Hematopoietic multipotent progenitor cell treated with erythropoietin and hydrocortisone succinate and interleukin-3 and kit ligand, for 17 days (in vitro differentiated cells): ENCODE measurements at places on chromosomes 5 and 9.

- DNase-seq = no peak
Observed at GRCh38 chr9:15271403-15271802, 35.6 kb downstream of the TTC39B start.

DNA sequence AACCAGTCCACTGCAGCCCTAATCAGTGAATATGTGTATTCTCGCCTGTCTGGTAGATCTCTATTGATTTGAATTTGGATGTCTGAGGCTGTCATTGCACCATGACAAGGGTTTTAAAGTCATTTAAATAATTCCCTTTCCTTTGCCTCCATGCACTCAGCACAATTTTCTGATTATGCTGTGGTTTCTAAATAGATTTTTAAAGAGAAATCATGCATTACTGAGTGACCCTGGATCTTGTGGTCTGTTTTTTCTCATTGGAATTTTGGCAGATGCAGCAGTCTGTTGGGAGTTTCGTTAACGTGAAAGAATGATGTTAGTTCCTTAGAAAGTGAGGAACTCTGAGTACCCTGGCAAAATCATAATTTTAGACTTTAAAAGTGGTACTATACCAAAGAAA is 396.0 kb downstream of the LRRC70 start:
- DNase-seq = no peak

DNA sequence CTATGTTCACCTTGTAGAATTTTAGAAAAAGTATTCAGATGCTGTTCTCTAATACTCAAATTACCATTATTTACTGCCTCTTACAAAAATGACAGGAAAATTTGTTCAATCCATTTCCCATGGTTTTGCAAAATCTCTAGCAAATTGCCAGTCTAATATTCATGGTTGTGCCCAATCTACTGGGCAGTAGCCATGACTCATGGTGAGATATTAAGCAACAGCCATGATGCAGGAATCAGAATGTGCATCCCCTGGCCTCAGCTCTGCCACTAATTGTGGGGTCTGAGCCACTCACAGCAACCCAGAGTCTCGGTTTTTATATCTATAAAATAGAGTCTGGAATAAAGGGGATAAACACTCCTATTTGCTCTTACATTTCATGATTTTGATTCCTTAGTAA is 353.6 kb downstream of the DEPDC1B start:
- no peak for DNase-seq

GRCh38 chr9:93549611-93550010 is 26.8 kb upstream of the PHF2 start:
- no peak for DNase-seq

GRCh38 chr5:138109463-138110265 is 25.8 kb downstream of the WNT8A start:
- DNase-seq = no peak

- no peak for DNase-seq
Observed at GRCh38 chr5:59682542-59682941, 211.0 kb downstream of the PDE4D start.

DNA sequence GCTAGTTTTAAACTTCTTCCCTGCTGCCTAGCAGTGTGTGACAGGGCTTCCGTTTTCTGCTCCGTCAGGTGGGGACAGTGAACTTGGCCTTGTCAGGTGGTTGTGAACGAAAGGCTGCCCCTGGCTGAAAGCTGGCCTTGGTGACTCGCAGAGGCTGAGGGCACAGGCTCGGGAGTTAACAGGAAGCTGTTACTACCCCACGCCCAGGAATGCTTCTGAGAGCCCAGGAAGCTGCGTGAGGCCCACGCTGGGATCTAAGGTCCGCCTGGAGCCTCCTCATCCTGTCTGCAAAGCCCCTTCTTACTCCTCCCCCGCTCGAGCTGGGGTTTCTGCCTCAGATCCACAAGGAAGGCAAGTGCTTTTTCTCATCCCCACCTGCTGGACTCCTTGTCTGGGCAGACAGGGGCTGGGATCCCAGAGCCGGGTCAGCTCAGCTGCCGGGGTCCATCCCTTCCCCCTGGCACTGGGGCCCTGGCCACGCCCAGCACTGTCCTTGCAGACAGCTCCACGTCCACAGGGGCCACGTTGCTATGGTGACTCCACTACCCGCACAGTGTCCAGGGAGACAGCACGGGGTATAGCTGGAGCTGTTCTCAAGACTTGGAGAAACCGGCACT is 124.7 kb upstream of the TBC1D2 start:
- no peak for DNase-seq

DNA sequence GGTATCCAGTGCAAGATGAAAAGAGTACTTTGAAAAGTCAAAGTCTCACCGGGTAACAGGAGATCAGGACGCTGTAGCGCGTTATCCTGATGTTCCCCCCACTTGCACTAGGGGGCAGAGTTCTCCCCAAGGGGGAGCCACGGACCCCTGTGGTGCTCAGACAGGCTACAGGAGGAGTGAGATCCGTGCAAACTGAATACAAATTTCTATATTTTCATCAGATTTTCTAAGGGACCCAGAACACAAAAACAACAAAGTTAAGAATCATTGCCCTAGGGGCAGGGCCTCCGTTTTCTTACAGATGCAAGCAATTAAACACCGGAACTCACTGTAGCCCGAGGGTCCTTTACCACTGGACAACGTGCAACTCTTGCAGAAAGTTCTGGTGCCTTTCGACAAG is 2.0 kb downstream of the MYO10 start:
- peak; percentile 10 for DNase-seq

- no peak for DNase-seq
Observed at GRCh38 chr5:172086194-172086975, 79.9 kb upstream of the FBXW11 start.

DNA sequence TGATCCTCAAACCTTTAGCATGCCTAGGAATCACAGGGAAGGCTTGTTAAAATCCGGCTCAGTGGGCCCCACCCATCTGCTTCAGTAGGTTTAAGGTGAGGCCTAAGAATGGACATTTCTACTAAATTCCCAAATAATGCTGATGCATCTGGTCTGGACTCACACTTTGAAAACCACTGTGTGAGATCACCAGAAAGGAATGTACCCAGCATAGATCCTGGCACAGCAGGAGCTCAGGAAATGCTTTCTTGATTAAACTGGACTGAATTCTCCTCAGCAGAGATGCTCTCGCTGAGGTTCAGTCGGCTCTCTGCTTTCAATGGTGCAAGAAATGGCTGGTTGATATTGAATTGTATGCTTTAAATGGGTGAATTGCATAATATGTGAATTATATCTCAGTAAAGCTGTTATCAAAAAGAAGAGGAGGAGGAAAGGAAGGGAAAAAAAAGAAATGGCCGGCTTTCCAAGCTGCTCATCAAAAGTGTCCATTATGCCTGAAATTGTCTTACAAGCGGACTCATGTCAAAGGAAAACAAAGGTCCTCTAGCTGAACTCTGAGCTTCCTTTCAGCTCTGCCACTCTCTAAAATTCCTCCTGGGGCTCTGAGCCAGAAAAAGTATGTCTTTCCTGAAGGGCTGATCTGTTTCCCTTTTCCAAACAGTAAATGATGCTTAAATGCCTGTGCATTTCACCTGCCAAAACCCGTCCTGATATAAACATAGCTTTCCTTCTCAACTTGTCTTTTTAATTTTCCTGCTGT is 77.6 kb upstream of the SAP30L start:
- DNase-seq = no peak

GRCh38 chr5:113179156-113179555 is 202.6 kb downstream of the DCP2 start:
- no peak for DNase-seq

DNA sequence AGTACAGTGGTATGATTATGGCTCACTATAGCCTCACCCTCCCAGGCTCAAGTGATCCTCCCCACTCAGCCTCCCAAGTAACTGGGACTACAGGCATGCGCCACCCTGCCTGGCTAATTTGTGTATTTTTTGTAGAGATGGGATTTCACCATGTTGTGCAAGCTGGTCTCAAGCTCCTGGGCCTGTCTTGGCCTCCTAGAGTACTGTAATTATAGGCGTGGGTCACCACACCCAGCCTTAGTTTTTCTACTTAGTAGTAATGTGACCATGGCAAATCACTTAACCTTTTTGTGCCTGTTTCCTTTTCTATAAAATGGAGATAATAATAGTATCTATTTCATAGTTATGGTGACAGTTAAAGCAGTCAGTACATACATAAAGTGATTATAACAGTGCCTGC is 22.2 kb downstream of the GLE1 start:
- DNase-seq = no peak

DNA sequence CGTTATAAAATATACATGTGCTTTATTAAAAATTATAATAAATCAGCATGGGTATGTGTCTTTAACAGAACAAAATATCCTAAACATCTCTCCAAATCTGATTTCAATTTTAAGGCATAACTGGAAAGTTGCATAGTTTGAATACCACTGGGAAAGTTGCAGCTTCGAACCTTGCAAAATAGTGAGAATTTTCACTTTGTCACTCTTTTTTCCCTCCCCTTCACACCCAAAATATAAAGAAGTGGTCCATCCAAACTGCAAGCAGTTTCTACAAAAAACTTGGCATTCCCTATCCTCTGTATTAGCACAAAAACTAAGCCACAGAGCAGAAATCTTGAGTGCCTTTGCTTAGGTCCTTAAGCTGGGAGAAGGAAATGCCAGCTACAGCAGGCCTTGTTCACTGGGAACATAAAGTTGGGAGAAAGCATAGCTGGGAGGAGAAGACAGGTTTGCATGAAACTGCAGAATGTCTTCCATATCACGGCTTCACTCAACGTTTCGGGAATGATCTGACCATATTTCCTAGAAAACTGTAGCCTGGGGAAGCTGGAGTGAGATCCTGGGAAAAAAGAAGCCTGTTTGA is 400.3 kb downstream of the EBF1 start:
- DNase-seq = no peak

- peak; percentile 45 for DNase-seq
Observed at GRCh38 chr9:136138566-136138965, 19.9 kb upstream of the TMEM250 start.

GRCh38 chr5:6692906-6693305 is 20.3 kb upstream of the TENT4A start:
- no peak for DNase-seq

DNA sequence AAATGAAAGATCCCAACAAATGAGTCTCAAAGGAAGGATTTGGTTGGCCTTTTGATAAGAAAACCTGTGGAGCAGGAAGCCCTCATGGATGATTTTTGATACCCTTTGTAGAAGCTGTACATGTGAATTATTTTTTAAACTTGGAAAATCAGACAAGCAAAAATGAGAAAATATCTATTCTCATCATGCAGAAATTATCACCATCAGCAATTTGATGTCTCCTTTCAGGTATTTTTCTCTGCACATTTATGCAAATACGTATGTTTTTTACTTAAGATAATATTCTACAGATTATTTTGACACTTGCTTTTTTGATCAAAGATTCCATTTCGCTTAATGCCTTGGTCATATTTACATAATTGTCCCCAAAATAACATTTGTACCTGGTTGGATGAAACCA is 7.2 kb downstream of the BTNL9 start:
- no peak for DNase-seq

DNA sequence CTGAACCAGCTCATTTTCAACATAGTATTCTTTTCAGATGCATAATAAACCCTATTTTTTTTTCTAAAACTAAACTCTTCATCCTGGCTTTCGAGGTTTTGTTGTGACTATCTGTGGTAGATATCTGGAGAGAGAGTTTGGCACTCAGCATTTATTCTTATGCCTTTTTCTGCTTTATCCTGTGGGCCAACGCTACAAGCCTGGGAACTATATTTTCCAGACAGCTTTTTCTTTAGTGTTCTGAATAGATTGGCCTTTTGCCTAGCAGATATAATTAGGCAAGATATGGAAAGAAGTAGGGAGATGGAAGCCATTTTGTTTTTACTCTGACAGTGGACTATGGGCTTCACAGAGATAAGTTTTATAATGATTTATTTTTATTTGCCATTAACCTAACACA is 486.7 kb downstream of the TMEM232 start:
- DNase-seq = no peak

DNA sequence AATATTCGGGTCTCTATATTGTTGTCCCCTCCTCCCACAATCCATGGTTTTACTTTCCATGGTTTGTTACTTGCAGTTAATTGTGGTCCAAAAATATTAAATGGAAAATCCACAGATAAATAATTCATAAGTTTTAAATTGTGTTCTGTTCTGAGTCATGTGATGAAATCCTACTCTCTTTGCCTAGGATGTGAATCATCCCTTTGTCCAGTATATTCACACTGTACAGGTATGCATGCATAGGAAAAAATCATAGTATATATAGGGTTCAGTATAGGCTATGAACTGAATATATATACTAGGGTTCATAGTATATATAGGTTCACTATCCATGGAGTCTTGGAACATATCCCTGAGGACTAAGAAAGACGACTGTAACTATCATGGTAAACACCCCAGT is 19.6 kb downstream of the INSYN2B start:
- no peak for DNase-seq

DNA sequence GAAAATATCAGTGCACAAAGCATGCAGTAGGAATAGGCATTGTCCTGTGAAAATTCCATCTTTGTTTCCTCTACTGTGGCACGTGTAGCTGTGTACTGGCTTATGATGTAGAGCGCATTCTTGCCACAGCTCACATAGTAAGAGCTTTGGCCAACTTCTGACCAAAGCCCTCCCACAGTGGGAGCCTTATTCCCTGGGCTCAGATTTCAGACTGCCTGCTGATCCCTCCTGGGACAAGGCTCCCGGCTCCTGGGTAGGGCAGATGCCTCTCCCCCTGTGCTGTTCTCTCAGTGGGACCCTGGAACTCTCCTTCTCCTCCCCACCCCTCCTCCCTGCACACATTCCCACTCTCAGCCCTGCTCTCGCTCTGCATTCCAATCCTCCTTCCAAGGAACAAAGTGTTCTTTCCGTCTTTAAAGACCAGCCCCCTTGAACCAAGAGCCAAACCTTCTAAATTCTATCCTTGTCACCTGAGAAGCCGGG is 17.5 kb downstream of the LCP2 start:
- DNase-seq = no peak

- no peak for DNase-seq
Observed at GRCh38 chr5:160269017-160269416, 39.7 kb downstream of the FABP6 start.

DNA sequence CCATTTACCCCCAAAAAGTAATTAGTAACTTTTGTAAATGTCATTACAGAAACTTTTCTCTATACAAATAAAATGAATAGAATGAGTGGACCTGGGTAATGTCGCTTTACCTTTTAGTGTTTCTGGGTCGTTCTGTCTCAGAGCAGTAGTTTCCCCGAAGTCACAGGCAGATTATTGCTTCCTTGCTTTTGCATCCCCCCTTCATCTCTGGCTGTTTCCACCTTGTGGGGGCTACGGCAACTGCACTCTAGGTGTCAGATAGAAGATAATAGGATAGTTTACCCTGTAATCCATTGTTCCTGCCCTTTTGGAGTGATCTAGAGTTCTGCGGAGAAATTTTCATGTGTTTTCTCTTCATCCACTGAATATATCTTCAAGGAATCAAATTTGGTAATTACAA is 68.7 kb downstream of the PRR16 start:
- DNase-seq = no peak

DNA sequence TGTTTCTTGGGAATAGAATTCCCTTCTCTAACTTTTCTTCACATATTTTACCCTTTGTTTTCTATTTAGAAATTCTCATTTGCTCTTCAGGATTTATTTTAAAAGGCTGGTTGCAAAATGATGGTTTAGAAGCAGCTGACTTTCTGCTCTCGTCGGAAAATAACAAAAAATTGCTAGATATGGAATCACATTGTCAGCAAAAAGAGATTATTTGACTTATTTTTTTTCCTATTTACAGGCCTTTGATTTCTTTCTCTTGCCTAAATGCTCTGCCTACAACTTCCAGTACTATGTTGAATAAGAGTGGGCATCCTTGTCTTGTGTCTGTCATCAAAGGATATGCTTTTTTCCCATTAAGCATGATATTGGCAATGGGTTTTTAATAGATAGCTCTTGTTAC is 1619.1 kb upstream of the ACO1 start:
- DNase-seq = no peak
